ENCODE measurements at places on chromosomes 6 and 20.
A peak's percentile ranks its signal among the peaks of the same experiment; 100 is the strongest.

DNA sequence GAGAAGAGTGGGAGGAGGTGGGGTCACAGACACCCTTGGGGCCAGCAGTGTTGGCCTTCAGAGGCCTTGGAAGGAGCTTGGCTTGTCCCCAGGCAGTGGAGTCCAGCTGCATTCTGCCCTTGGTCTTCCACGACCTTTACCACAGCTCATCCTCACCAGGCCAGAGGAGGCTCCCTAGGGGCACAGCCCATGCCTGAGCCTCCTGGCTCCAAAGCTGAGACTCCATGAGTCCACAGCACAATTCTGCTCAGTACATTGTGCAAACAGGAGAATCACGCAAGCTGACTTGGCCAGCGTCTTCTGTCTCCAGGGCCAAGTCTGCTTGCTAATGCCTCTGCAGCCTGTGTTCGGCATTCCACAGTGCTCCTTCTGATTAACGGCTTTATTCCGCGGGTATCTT lies 337.2 kb downstream of the SMOC2 start:
- no peak for DNase-seq

DNA sequence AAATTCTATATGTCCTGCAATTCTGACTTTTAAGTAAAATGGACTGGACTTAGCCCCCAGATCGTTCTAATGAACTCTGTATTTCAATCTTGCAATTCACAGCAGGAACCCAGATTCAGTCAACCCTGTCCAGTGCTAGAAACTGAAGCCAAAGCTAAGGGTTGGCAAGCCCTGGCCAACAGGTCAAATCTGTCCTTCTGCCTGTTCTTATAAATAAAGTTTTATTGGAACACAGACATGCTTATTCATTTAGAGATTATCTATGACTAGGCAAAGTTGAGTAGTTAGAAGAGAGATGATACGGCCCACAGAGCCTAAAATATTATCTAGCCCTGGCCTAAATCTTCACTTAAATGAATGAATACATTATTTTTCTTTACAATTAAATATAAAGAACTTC lies 339.2 kb upstream of the JARID2 start:
- DNase-seq = no peak

GRCh38 chr20:645318-646106 lies 7.5 kb downstream of the SRXN1 start:
- DNase-seq = peak; percentile 64

GRCh38 chr6:85865420-85866369 lies 223.0 kb upstream of the SYNCRIP start:
- DNase-seq = peak; percentile 47

Data from NCI-H1105 treated with DMSO at 0.1 percent for 48 hours (cell line).